ENCODE measurements at places on chromosomes 11 and 22. TPM values are rescaled to one million over a fixed set of nuclear protein-coding genes. Genes with fewer than 3 reads are reported as not detected.

DNA sequence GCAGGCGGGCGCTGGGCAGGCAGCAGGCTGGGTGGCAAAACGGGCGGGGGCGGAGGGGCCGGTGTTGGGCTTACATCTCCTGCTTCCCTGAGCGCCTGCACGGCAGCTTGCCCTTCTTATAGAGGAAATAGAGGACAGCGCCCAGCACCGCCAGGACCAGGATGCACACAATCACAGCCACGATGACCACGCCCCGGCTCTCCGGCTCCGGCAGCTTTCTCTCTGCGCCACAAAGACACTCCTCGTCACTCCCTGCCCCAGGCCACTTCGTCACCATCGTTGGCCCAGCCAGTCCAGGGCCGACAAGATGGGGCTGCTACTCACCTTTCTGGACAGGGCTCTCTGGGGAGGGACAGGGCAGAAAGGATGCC is 6.3 kb downstream of the MCAM start:
- H3K4me1 ChIP-seq, result peaks cover 13% of the 10 kb centered on the region
- no peak overlapping the region for H3K27ac ChIP-seq
- no peak overlapping the region for H3K4me3 ChIP-seq
- H3K27me3 ChIP-seq, result no peaks in the 10 kb centered on the region

TENM4 gene
- 0.09 TPM for polyA plus RNA-seq

GRCh38 chr11:18225913-18226312 is 10.7 kb downstream of the SAA4 start:
- DNase-seq, result no peak
- no peak overlapping the region for H3K4me3 ChIP-seq
- no peak overlapping the region for H3K27ac ChIP-seq
- H3K27me3 ChIP-seq, result no peaks in the 10 kb centered on the region
- H3K36me3 ChIP-seq, result no peaks in the 10 kb centered on the region
- peaks cover 30% of the 10 kb centered on the region for H3K4me1 ChIP-seq

LRRC74B gene
- polyA plus RNA-seq, result not detected

DNA sequence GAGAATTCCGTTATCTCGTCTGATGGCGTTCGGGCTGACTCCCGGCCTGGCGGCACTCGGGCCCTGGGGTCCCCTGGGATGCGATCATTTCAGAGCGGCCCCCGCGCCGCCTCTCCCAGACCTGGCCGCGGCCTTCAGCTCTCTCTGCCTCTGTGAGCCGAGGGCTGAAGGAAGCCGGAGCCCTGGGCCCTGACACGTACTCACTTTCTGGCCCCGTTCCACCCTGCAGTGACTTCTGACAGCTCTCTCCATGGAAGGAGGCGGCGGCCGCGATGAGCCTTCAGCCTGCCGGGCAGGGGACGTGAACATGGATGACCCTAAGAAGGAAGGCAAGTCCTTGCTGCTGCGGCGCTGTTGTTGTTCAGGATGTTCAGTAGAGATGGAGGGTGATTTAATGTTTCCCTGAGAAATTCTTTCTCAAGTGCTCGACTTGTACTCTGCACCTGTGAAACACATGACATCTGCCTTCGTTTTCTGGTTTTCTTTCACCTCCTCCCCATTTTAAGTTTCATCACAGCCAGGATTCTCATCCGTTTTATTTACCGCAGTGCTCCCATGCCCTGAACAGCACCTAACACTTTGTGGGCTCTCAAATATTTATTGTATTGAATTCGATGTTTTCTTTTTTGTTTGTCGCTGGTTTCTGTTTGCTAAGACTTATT is 612 bp downstream of the GTSE1 start:
- H3K4me1 ChIP-seq, result peaks cover 37% of the 10 kb centered on the region
- no peaks in the 10 kb centered on the region for H3K36me3 ChIP-seq
- H3K4me3 ChIP-seq, result peak overlapping the region; percentile 71

- no peak overlapping the region for H3K4me3 ChIP-seq
- no peaks in the 10 kb centered on the region for H3K4me1 ChIP-seq
- DNase-seq, result no peak
- no peaks in the 10 kb centered on the region for H3K36me3 ChIP-seq
Measured at GRCh38 chr22:44883011-44883421, 126.8 kb downstream of the PHF21B start.

DNA sequence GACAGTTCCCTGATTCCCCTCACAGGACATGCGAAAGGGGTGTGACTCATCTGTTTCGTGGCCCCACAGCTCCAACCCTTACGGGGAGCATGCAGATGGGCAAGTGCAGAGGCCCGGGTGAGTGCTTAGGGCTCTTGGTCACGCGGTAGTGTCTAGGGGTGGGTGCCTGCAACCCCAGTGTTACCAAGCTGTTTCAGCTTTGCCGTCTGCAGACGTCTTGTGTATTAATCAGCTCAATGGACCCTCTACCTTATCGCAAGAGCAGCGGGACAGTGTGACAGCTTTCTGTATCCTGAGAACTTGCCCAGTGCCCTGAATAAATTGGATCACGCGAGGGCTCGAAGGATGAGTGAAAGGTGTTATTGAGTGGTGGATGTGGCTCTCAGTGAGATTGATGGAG is 816.4 kb upstream of the ANO3 start:
- H3K4me1 ChIP-seq, result no peaks in the 10 kb centered on the region
- DNase-seq, result no peak
- H3K36me3 ChIP-seq, result no peaks in the 10 kb centered on the region
- H3K27me3 ChIP-seq, result no peaks in the 10 kb centered on the region

DNA sequence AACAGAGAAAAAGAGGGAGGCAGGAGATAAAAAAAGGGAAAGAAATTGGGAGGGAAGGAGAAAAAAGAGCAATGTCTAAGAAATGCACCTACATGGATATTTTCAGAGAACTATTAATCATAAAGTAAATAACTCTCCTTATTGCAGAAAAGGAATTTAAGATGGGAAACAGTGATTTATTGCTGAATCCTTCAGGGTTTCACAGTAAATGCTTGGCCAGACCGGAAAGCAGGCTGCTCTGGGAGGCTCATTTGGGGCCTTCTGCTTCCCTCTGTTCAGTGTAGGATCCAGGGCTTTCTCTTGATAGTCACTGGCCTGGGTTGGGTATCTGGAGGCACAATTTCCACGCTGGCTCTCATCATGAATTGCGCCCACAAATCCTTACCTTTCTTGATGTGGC is 324.3 kb upstream of the SORL1-AS1 start:
- H3K4me3 ChIP-seq, result no peak overlapping the region
- no peaks in the 10 kb centered on the region for H3K4me1 ChIP-seq
- no peak for DNase-seq
- H3K27me3 ChIP-seq, result no peaks in the 10 kb centered on the region
- no peaks in the 10 kb centered on the region for H3K36me3 ChIP-seq

ZNF70 gene
- polyA plus RNA-seq, result 2.9 TPM

- DNase-seq, result no peak
- no peaks in the 10 kb centered on the region for H3K36me3 ChIP-seq
- H3K4me1 ChIP-seq, result no peaks in the 10 kb centered on the region
- peaks cover 11% of the 10 kb centered on the region for H3K27me3 ChIP-seq
- no peak overlapping the region for H3K4me3 ChIP-seq
Measured at GRCh38 chr22:40014667-40015248, 20.0 kb downstream of the FAM83F start.

DNA sequence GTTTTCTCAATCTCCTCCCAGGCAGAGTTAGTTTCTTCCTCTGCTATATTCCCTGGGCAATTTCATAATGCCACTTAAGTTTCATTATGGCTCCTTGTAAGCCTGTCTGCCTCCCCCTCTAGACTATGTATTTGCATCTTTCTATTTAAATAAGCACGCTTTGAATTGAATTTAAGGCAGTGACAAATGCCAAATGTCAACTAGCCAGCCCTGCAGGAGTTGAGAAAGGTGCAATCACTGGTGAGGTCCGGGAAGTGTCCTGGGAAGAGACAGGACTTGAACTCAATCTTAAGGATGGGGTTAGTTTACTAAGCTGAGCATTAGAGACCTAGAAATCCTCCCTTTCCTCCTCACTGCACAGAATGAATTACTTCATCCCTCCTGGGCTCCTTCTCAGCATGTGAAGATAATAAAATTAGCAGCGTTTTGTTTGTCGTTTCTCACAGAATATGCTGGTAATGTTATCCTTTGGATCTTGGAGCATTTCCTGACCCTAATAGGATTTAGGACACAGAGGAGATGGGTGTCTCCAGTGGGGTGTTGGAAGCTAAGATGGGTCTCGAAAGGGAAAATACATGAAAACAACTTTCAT is 1.6 kb downstream of the TCP11L1 start:
- no peak for DNase-seq
- H3K36me3 ChIP-seq, result peaks cover 3% of the 10 kb centered on the region
- peaks cover 18% of the 10 kb centered on the region for H3K4me1 ChIP-seq
- H3K27me3 ChIP-seq, result no peaks in the 10 kb centered on the region
- H3K4me3 ChIP-seq, result peak overlapping the region; percentile 95
- H3K27ac ChIP-seq, result peak overlapping the region; percentile 79

DNA sequence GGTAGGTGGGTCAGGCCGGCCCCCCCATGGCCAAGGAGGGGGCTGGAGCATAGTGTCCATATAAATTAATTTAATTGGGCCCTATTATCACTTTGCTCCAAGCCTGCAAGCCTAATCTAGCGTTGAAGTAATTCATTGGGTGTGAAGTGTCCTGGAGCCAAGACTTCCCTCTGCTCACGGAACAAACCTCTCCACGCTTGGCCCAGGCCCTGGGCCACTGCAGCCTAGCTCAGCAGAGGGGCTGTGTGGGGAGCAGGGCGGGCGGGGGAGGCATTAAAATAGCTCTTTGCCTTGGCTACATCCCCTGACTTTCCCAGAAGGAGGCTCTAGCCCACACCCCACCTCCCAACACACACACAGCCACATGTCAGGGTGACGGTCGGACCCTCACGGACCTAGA is 73.5 kb downstream of the THAP12 start:
- H3K27me3 ChIP-seq, result no peaks in the 10 kb centered on the region
- no peak for DNase-seq
- H3K27ac ChIP-seq, result no peak overlapping the region
- no peaks in the 10 kb centered on the region for H3K36me3 ChIP-seq
- no peak overlapping the region for H3K4me3 ChIP-seq

DNA sequence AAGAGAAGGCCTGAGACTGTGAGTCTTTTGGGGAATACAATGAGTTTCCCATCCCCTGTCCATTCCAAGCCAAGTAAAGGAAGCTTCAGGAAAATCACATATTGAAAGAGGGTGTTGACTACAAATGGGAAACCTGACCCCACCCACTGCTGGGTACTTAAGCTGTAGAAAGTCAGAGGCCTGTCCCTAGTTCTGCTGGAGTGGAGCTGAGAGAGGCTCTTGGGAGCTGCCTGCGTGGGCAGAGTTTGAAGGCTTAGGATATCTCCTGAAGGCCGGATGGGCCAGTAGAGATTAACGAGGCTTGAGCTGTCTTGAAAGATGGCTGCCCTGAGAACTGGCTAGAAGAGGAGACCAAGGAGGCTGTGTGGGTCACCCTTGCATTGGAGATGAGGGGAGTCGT is 176.2 kb upstream of the NECTIN1 start:
- DNase-seq, result no peak
- H3K36me3 ChIP-seq, result no peaks in the 10 kb centered on the region
- no peak overlapping the region for H3K4me3 ChIP-seq
- H3K27me3 ChIP-seq, result no peaks in the 10 kb centered on the region
- no peak overlapping the region for H3K27ac ChIP-seq

DNA sequence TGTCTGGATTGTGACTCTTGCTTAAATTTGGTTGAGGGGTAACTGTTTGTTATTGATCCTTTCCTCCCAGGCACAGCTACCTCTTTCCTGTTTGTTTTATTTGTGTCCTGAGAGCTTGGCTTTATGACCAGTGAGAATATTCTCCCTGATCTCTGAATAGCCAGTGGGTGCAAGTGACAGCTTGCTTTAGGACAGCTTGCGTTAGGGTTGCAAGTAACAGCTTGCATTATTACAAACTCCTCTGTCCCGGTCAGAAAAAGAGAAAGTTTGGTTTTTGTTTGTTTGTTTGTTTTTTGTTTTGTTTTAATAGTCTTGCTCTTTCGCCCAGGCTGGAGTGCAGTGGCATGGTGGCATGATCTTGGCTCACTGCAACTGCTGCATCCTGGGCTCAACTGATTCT is 3.3 kb upstream of the KLHL22 start:
- no peak overlapping the region for H3K4me3 ChIP-seq
- peaks cover 20% of the 10 kb centered on the region for H3K4me1 ChIP-seq
- no peaks in the 10 kb centered on the region for H3K27me3 ChIP-seq

GRCh38 chr11:124586238-124586860 is 16.6 kb downstream of the OR8A1 start:
- H3K27ac ChIP-seq, result no peak overlapping the region
- H3K36me3 ChIP-seq, result no peaks in the 10 kb centered on the region
- no peaks in the 10 kb centered on the region for H3K27me3 ChIP-seq
- DNase-seq, result peak; percentile 68

GUCY1A2 gene
- not detected for polyA plus RNA-seq

GRCh38 chr22:22005945-22006595 is 23.5 kb upstream of the TOP3B start:
- H3K4me3 ChIP-seq, result no peak overlapping the region
- no peak for DNase-seq
- no peak overlapping the region for H3K27ac ChIP-seq
- no peaks in the 10 kb centered on the region for H3K36me3 ChIP-seq
- no peaks in the 10 kb centered on the region for H3K27me3 ChIP-seq
- H3K4me1 ChIP-seq, result peaks cover 9% of the 10 kb centered on the region

GRCh38 chr11:58254936-58255335 is 13.1 kb downstream of the OR10W1 start:
- DNase-seq, result no peak
- H3K27ac ChIP-seq, result no peak overlapping the region
- no peaks in the 10 kb centered on the region for H3K27me3 ChIP-seq
- H3K4me1 ChIP-seq, result no peaks in the 10 kb centered on the region

GRCh38 chr11:9473408-9473807 is 12.6 kb downstream of the ZNF143 start:
- H3K27ac ChIP-seq, result no peak overlapping the region
- H3K27me3 ChIP-seq, result no peaks in the 10 kb centered on the region
- no peak for DNase-seq
- no peak overlapping the region for H3K4me3 ChIP-seq
- H3K36me3 ChIP-seq, result peaks cover 15% of the 10 kb centered on the region
- H3K4me1 ChIP-seq, result no peaks in the 10 kb centered on the region

DNA sequence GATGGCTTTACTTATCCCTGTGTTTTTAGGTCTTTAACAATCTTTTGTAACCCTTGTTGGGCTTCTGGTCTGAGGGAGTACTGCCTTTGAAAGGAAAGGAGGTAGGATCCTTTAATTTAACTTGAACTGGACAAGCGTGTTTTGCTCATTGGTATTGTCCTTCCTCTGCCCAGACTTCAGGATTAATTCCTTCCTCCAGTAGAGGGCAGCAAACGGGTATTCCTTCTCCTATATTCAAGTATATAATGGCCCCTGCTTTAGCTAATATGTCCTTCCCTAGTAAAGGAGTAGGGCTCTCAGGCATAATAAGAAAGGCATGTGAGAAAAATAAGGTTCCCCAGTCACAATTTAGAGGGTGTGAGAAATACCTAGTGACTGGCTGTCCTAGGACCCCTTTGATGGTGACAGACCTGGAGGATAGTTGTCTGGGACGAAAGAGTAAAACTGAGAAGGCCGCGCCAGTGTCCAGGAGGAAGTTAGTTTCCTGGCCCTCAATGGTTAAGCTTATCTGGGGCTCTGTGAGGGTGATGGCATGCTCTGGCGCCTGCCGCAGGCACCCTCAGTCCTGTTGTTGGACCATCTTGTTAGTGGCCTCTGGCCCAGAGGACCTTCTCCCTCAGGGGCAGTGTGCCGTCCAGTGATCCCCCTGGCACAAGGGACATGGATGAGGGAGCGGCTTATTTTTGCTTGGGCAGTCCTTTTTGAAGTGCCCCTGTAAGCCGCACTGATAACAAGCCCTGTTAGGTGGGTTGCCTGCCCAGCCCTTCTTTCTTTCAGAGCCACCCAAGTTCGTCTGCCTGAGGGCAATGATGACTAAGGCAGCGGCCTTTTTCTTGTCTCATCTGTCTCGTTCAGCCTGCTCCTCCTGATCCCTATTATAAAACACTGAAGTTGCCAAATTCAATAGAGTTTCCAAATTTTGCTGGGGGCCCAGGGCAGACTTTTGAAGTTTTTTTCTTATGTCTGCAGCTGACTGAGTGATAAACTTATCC is 51.8 kb downstream of the C11orf71 start:
- H3K27ac ChIP-seq, result no peak overlapping the region
- H3K4me3 ChIP-seq, result no peak overlapping the region
- no peaks in the 10 kb centered on the region for H3K27me3 ChIP-seq

- no peak overlapping the region for H3K27ac ChIP-seq
- no peak overlapping the region for H3K4me3 ChIP-seq
Measured at GRCh38 chr11:35600331-35600838, 17.9 kb upstream of the FJX1 start.

All from B cell (primary cell).